AG20443 (cell line): ENCODE measurements at places on chromosomes 3 and 15.

DNA sequence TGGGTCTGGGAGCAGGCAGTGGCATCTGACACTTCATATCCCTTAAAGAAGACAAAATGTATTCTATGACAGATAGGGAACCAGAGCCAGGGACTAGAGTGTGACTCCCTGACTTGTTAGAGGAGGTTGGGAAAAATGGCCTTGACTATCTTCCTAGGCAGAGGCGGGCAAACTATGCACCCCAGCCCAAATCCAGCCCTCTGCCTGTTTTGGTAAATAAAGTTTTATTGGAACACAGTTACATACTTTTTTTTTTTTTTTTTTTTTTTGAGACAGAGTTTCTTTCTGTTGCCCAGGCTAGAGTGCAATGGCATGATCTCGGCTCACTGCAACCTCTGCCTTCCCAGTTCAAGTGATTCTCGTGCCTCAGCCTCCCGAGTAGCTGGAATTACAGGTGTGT is 47.3 kb downstream of the QTRT2 start:
- no peak for DNase-seq

DNA sequence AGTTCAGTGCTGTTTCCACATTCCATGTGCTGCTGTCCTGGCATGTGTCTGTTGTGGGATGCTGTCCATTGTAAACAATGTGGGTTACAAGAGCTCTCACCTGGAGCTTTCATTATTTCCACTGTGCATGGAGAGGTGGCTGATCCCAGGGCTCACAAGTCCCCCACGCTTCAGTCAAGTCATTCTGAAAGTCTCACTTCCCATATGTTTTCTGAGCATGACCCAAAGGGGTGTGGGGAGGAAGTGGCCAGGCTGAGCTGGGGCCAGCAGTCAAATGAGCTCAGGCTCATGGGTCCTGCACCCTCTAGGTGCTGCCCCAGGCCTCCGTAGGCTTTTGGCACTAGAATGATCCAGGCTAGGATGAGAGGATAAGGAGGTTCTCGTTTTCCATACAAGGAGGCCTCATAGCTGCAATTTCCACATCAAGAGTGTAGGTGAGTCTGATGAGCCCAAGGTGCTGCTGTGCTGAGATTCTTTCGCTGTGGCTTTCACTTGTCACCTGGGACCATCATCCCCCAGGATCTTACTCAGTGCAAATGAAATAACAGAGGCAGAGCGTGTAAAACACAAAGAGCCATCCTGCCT is 22.0 kb downstream of the STARD5 start:
- DNase-seq, result no peak

GRCh38 chr15:52082197-52083036 is 30.2 kb downstream of the BCL2L10 start:
- no peak for DNase-seq

GRCh38 chr3:161263057-161263456 is 41.9 kb downstream of the NMD3 start:
- DNase-seq, result peak; percentile 72

DNA sequence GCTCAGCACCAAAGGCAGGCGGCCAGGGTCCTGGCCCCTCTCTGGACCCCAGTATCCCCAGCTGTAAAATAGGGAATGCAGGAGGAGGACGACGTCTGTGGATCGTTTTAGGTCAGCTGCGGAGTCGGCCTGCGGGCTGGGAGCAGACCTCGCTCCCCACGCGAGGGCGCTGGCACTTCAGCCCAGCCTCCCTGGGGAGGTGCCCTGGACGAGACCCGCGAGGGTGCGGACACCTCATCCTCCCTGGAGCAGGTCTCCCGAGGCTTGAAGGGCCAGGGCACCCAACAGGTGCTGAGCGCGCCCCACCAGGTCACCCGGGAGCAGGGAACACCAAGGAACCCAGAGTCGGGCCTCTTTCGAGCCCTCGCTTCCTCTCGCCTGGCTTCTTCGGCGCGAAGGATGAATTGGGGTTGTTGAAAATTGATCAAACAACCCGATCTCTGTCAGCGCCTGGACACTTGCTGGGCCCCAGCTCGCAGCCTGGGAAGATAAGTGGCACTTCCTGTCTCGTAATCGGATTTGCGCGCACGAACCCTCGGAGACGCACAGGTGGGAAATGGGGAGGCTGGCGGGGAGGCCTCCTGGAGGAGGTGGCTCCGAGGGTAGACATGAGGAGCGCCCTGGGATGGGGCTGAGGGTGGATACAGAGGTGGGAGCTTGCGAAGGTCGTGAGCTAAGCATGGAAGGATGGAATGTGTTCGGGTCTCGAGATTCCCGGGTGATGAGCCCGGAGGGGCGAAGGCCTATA is 588 bp upstream of the VIPR1 start:
- DNase-seq, result peak; percentile 60

- DNase-seq, result no peak
Observed at GRCh38 chr3:122003112-122003511, 18.9 kb downstream of the ILDR1 start.

DNA sequence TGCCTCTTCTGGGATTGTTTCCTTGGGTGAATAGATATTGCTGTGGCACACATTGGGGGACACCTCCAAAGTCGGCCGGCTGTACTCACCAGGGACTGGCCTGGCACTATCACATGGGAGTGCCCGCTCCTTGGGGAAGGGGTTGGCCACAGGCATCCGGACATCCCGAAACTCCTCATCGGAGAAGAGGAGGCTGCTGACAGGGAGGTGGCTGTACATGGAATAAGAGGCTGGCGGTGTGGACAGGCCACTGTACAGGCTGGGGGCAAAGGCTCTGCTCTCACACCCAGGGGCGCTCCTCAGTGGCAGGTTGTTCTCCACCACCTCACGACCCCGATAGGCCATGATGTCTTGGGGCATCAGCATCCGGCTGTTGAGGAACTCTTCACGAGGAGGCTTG is 15.7 kb downstream of the BCL6 start:
- no peak for DNase-seq

DNA sequence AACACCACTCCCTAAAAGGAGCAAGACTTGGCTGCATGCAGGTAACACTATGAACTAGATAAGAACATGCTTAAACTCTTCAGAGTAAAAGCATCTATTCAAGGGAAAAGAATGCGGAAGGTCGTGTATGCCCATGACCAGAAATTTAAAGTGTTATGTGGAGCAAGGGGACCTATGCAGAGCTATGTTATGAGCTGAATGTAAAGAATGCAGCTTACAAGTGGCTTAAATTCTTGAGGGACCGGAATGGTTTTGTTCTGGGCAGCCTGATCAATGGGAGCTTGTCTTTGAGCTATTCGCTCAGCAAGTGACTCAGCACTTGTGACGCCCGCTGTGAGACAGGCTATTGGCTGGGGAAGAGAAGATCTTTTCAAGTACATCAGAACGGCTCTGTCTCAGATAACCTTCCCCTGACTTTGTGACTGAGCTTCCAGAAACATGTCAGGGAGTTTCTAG is 367.5 kb upstream of the THBS1 start:
- DNase-seq, result no peak

- no peak for DNase-seq
Observed at GRCh38 chr3:71582036-71582611, 1.4 kb downstream of the FOXP1 start.

DNA sequence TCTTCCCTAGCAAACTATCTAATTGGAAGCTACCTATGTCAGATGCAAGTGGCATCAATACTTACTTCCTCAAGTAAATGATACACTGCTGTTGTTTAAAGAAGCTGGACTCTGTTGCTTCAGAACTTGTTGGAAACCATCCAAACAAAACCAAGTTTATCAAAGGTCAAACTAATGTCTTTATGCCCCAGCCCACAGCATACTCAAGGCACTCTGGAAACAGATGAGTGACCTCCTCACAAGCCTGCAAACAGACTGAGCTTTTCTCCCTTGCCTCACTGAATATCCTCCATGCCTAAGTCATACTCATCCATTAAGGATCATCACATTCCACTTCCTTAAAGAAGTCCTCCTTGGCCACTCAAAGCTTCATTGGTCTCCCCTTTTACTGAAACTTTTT is 107.4 kb upstream of the ACP3 start:
- DNase-seq, result no peak

DNA sequence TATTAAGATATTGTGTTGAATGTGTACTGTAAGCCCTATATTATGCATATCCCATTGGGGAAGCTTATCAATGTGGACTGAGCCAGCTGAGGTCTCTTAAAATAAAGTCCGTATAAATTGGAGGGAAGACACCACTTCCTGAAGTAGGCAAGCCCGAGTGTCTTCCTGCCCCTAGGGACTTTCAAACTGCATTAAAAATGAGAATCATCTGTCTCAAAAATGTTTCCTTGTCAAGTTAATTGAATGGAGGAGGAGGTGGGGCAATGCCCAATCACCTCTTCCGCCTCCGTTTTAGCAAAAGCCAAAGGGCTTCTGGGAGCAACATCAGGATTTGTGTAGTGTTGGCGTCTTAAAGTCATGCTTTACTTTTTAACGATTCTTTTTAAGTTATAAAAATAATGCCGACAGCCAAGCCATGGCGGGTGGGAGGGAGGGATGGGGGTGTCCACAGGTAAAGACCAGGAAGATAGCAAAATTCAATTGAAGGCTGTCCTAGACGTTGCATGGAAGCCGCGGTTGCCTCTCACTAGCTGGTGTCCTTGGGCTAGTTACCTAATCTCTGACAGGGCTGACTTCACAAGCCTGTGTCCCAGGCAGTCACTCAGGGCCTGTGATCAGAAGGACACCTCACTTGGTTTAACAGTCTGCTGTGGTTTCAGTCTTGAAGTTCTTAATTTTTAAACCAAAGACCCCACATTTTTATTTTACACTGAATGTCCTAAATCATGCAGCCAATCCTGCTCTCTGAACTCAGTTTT is 524.9 kb upstream of the PROK2 start:
- no peak for DNase-seq

GRCh38 chr15:98983334-98983733 is 24.3 kb downstream of the PGPEP1L start:
- DNase-seq, result peak; percentile 88

DNA sequence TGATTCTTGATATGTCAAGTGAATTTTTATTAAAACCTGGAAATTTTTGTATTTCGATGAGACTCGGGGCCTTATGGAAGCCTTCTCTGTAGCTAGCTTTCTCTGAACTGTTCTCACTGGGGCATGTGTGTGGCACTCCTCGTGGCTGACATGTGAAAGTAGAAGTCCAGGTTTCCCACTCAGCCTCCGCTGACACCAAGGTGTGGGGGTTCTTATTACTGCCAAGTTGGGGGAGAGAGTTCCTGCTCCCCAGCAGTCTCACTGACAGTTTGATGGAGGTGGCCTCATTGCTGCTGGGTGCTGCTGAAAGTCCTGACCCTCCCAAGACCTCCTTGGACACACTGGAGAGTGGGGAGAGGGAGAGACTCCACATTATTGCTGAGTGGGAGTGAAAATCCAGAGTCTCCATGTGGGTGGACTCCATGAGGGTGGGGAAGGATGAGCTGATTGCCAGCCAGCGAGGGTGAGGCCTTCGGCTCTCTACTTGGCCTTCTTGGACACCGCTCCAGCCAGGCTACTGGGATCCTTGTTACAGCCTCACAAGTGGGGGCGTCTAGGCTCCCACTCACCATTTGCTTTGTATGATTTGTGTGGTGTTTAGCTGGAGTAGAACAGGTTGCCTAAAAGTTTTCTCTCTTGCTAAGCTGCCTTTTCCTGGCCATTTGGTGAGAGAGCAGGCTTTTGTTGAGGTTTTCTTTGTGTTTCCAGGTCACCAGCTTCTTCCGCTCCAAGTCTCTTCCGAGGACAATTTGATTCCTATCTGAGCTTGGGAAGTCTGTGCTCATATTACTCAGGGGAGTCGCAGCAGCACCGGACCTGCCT is 64.1 kb downstream of the LSM3 start:
- DNase-seq, result no peak

GRCh38 chr3:46187341-46187700 is 20.8 kb downstream of the CCR1 start:
- no peak for DNase-seq

DNA sequence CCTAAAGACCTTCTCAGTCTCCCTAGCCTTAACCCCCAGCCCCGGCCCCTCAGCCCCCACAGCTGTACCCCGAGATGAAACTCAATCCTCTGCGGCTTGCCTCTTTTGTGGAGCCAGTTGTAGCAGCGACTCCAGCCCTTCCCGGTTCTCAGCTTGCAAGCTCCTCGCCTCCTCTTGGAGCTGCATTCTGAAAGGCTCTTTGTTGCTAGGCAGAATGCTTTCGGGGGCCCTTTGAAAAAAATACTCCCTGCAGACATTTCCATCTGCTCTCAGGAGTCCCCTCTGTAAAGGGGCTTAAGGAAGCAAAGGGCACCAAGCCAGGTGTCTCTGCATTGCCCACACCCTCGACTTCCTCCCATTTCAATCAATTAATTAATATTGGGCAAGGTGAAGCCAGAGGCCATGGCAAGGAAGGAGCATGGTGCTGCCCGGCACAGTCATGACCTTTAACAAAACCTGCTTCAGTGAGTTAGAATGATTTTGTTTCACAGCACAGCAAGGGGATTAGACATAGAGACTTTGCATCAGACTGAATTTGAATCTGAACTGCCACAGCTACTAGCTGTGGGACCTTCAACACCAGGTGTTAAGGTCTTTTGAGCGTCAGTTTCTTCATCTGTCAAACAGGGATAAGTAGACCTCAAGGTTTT is 65.5 kb downstream of the SRGAP3 start:
- DNase-seq, result peak; percentile 24

- DNase-seq, result no peak
Observed at GRCh38 chr3:95654570-95655362, 1159.6 kb upstream of the EPHA6 start.

GRCh38 chr3:42667096-42667522 is 13.6 kb downstream of the ZBTB47 start:
- peak; percentile 9 for DNase-seq

GRCh38 chr15:38010395-38010794 is 76.0 kb downstream of the TMCO5A start:
- DNase-seq, result no peak

- DNase-seq, result no peak
Observed at GRCh38 chr3:48543271-48543866, 13.2 kb downstream of the PFKFB4 start.
